Mucosa of gallbladder (tissue), 1 donor: ENCODE measurements at places on chromosomes 6 and 20. TPM values are rescaled to one million over a fixed set of nuclear protein-coding genes. Genes with fewer than 3 reads are reported as not detected.

Gene PKIB
- 5.5 TPM for total RNA-seq

Gene RUNX2
- 5.3 TPM for total RNA-seq

Gene TXNDC5
- 84.8 TPM for total RNA-seq

Gene XKR7
- not detected for total RNA-seq

Gene ZKSCAN3
- 8.6 TPM for total RNA-seq

Gene GMPR
- total RNA-seq = 10.4 TPM

Gene TRIM27
- 42.4 TPM for total RNA-seq
